ENCODE measurements at places on chromosomes 6 and 20. TPM values are rescaled to one million over a fixed set of nuclear protein-coding genes. Genes with fewer than 3 reads are reported as not detected.

Gene CAP2
- not detected for total RNA-seq

DNA sequence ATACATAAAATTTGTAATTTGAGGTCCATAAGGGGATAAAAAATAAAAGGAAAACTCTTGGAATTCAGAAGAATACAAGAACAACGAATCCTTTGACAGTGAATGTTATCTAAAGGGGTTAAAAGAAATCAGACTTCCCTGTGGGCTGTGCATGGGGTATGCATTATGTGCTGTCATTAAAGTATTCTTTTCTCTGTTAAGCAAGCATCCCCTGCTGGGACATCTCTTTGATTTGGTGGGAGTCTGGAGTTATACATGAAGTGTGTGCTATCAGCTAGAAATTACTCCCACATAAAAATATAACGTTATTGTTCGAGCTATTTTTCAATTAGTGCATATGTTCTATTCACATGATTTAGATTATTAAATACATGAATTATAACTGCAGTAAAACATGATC lies 195.2 kb downstream of the CENPW start:
- peaks cover 1% of the 10 kb centered on the region for H3K27me3 ChIP-seq
- no peaks in the 10 kb centered on the region for H3K4me1 ChIP-seq
- no peak overlapping the region for H3K4me3 ChIP-seq

Gene HLA-G
- total RNA-seq, result 1.2 TPM

DNA sequence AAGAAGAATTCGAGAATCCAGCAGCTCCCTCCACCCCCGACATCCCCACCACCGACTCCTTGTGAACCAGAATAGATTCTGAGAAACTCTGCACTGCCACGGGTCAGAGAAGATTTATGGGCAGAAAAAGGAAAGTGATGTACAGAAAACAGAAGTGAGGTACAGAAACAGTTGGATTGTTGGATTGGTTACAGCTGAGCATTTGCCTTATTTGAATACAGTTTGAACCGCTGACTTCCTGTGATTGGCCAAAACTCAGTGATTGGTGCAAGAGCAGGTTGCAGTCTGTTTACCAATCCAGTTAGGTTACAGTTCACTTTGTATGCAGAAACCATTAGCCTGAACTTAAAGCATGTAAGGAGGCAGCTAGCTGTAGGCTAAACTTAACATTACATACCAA lies 131.2 kb upstream of the HDDC2 start:
- H3K27ac ChIP-seq, result no peak overlapping the region
- H3K4me3 ChIP-seq, result no peak overlapping the region
- no peaks in the 10 kb centered on the region for H3K36me3 ChIP-seq
- no peak for DNase-seq
- no peaks in the 10 kb centered on the region for H3K4me1 ChIP-seq

Gene BIRC7
- not detected for total RNA-seq

Gene BPIFA2
- not detected for total RNA-seq
